Aorta (tissue), 5 donors: ENCODE measurements at places on chromosomes 7 and 10. TPM values are rescaled to one million over a fixed set of nuclear protein-coding genes. Genes with fewer than 3 reads are reported as not detected.

FANK1 gene
- 1.8 TPM for total RNA-seq

MAT1A gene
- 0.60 TPM for total RNA-seq

OR13A1 gene
- not detected for total RNA-seq

FAM25G gene
- total RNA-seq = not detected

UCN3 gene
- not detected for total RNA-seq

GNAT3 gene
- not detected for total RNA-seq

CYP26C1 gene
- 0.23 TPM for total RNA-seq

EIF5AL1 gene
- total RNA-seq = not detected

BUD23 gene
- total RNA-seq = 39.6 TPM

HECW1 gene
- 1.0 TPM for total RNA-seq

SFRP5 gene
- total RNA-seq = 1.4 TPM
